ENCODE measurements at places on chromosomes 1 and 21.

- no peak for DNase-seq
Measured at GRCh38 chr1:224090116-224090515, 23.8 kb upstream of the FBXO28 start.

DNA sequence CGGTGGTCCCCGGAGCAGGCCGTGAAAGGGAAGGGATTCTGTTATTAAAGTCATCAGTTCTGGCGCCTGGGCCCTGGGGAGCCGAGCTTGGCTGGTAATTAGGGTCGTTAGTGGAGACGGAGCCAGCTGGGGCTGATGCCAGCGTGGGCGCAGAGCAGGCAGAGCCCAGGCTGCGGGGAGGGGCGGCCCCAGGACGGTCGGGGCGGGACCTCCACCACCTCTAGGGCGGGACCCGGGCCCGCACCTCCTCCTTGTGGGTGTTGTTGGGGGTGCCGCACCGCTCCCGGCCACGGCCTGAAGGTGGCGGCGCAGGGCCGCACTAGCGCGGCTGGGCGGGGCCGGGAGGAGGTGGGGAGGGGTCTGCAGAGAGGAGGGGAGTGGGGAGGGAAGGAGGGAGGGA lies 470.6 kb downstream of the PTPRU start:
- no peak for DNase-seq

DNA sequence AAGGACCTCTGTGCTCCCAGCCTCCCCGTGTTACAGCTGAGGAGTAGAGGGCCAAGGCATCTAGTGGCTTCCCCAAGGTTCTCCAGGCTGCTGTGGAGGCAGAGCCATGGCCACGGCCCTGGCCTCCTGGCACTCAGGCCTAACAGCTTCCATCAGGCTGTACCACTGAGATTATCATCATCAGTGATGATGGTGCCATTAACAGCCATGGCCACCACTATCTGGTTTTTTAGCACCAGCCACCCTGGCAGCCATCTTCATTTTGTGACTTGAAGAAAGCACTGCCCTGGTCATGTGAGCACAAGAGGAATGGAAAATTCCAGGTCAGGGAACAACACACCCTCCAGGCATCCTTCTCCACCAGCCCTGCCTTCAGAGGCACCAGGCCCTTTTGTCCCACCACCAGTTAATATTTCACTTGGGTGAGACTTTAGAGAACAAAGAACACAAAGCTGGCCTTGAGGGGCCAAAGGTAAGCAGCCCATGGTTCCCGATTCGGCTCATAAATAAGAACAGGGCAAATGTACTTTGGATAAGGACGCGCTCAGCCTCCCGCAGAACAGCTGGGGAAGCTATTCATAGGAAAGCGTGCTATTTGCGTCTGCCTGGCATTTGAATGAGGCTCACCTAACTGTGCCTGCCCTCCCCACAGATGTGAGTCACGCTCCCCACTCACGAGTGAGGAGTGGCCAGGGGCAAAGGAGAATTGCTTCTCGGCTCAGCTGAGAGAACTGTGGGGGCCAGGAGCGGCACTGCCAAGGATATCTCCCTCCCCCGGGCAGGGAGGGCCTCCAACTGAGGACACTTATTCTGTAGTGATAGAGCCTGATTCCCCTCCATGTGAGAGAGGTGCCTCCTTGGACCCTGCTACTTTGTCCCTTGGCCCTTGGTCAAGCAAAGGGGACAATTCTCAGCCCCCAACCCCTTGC lies 95.6 kb downstream of the CD58 start:
- peak; percentile 78 for DNase-seq

DNA sequence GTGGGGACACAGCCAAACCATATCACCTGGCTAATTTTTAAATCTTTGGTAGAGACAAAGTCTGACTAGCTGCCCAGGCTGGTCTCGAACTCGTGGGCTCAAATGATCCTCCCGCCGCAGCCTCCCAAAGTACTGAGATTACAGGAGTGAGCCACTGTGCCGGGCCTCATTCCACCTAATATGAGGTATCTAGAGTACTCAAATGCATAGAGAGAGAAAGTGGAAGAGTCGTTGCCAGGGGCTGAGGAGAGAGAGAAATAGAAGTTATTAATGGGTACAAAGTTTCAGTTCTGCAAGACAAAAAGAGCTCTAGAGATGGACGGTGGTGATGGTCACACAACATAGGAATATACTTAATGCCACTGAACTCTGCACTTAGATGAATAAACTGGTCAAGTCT lies 119.6 kb downstream of the TOMM20 start:
- no peak for DNase-seq

DNA sequence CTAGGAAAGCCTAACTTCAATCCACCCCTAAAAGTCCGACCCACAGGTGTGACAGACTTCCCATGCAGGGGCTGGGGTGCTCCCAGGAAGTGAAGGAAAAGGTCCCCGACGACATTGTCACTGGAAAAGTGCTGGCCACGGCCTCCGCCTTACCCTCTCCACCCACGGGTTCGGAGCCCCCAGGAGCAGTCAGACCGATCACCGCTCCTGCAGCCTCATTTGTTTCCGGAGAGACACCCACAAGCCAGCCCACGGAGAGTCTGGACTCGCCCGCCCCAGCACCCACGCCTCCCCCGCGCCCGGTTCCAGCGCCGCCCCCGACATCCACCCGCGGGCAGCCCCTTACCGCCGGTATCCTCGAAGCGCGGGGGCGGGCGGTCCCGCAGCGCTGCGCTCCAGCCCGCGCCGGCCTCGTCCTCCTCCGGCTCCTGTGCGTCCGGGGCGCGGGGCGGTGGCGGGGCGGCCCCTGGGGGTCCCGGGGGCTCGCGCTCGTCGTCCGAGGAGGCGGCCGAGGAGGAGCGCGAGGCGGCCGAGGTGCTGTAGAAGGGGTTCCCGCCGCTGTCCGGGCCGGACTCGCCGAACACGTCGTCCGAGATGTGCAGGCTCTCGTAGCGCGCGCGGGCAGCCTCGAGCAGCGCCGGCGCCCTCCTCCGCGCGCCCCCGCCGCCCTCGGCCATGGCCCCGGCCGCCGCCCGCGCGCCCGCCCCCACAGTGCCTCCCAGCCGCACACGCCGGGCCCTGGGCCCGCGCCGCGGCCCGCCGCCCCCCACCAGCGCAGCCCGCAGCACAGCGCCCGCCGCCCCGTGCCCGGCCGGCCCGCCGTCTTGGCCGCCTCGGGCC lies 660 bp downstream of the PGBD5 start:
- DNase-seq: peak; percentile 48

DNA sequence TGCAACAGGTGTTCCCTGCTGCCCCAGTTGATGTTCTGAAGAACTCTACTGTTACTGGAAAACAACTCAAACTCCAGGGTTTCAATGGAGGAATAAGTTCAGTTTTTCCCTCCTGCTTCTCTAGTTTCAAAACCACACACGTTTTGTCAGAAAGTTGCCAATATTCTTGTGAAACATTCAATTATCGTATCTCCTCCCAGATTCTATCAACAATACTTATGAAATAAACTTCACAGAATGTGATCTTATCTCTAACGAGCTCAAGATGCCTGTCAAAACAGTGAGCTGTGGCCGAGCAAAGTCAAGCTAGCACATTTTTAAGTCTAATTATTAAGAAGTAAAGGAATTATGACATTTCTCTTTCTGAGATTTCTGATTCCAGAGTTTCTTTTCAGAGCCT lies 4.7 kb downstream of the OR2B11 start:
- no peak for DNase-seq

DNA sequence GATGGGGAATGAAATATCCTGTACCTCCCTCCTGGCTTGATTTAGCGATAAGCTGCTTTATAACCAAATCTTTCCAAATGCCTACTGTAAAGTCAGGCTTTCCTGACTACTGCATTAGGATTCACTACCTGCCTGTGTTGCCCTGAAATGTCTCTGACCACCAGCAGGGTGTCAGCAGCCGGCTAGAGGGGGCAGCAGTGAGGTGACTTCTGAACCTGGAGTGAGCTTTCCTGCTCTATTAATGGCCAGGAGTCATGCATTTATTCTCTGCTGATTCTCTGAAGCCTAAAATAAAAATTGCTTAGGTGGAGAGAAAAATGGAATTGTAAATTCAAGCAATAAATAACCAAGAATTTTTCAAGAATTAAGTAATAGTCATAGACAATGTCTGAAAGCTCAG lies 2.5 kb downstream of the BACE2 start:
- DNase-seq: no peak

DNA sequence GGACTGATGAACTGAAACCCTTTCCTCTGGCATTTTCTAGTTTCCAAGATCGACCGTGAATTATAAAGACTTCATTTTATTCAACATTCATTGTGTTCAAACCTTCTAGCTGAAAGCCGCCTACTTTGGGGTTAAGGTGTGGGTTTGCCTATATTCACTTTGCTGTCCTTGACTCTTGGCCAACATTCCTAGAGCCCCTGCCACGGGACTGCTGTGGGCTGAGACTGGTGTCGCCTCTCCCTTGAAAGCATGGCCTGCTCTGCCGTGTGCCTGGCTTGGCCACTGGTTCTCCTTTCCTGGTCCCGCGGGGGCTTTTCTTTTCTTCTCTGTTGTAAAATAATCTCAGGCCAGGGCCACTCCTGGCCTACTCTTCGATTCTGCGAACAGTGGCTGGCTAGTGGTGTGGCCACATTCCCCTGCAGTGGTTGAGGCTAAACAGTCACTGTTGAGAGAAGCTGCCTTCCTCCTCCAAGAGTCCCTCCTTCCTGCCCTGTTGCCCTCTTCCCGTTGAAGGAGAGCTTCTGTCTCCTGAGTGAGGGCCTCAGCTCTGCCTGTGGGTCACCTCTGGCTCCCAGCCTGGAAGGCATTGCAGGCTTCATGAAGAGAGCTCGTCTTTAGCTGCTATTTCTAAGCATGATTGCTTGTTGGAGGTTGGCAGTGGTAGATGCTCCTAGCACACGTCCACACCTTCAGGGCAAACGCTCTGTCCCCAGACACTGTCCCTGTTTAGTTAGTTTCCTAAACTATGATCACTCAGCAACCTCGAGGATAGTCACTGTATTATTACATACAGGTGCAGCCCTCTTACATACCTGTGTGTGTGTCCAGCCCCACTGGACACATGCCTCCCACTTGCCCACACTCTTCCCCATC lies 80.5 kb downstream of the GALNT2 start:
- DNase-seq: no peak

DNA sequence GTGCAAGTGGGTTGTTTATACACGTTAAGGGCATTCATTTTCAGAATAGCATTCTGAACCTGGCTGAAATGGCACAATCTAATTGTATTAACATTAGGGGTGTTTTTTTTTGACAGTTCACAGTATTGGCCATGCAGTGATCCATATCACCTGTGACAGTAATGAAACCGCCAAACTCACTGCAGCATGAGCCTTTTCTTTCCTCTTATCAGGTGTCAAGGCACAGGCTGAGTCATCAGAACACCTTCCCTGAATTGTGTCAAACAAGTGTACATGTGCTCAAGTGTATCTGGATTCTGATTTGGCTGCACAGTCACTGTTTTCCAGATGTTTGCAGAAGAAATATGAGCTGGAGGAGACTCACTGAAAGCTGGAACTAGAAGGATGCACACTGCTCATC lies 47.7 kb upstream of the C8B start:
- no peak for DNase-seq

DNA sequence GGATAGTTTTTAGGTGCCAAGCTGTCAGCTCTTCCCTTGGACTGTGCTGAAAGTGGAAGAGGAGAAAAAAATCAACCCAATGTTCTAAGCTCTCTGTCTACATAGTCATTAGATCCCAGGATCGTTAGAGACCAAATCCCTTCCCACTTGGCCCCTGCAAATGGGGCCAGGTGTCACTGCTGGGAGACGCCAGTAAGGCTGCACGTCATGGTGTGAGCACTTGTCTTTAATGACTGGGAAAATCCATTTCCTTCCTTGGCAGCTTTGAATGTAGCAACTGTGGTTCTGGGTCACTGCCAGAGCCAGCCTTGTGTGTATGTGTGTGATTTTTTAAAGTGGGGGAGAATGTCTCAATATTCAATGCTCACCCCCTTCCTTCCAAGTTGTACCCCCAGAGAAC lies 59.9 kb downstream of the MAN1C1 start:
- no peak for DNase-seq

DNA sequence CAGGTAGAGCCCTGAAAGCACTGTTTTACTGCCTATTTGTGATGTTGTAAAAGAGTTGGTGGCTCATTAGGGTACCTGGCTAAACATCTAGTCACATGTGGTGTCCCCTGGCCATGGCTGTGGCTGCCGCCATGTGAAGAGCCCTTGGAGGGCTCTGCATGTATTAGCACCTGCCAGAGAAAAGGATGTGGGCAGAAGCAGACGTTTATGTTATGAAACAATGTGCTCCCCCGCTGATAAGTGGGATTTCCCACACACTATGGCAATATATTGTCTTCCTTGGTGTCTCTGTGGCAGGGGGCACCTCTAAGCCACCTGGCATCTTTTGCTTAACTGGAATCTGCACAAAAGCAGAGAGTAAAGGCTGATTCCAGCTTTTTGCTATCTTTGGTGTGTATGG lies 9.6 kb downstream of the TENT5C start:
- DNase-seq: no peak

GRCh38 chr21:14763695-14764064 lies 217.6 kb upstream of the SAMSN1 start:
- DNase-seq: no peak

GRCh38 chr1:99441299-99442095 lies 177.2 kb downstream of the PLPPR4 start:
- DNase-seq: no peak

DNA sequence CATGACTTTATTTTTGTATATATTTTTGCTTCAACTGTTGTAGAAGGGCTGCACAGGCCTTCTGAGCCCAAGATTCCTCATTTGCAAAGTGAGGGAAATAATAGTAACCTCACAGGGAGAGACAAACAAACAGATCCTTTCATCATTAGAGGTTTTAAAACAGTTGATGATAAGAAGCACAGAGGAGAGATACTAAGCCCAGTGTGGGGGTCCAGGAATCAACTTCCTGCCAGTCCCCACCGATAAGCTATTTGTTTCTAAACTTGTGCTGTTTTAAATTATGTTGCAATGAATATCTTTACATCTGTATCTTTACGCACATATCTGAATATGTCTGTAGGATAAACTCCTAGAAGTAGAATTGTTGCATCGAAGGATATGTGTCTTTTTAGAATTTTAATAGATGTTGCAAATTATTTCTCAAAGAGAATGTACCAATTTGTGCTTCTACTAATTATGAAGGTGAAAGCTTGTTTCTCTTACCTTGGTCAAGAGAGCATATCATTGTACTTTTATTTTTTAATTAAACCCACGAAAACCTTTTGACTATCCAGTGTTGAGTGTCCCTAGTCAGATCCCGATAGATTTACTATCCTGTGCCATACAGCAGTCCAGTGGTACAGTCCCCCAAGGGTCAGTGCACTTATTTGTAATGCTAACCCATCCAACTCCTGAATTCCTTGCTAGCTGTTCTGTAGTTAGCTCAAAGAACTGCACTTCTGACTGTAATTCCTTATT lies 10.8 kb downstream of the FCRLB start:
- DNase-seq: no peak

- no peak for DNase-seq
Measured at GRCh38 chr1:110774398-110774797, 98.5 kb upstream of the CD53 start.

DNA sequence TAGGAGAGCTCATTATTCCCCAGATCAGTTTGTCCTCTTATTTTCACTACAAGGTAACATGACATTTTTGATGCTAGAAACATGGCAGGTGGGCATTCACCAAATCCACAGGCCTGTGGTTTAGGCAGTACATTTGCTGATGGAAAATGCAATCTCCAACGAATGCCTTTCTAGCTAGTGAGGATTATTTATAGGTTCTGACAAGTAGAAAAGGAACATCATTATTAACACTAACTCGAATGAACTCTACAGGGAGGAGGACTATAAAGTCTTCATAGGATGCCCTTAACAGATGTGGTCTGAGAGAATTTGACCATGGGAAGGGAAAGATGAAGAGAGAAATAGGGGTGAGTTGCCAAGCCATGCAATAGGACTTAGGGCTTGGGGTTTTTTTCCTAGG lies 71.5 kb upstream of the BCL10 start:
- no peak for DNase-seq
